ENCODE measurements at places on chromosomes 2 and 18.

GRCh38 chr18:59509481-59510442, 150.7 kb upstream of the LMAN1 start:
- no peak for DNase-seq

- no peak for DNase-seq
Observed at GRCh38 chr2:102229141-102229769, 42.4 kb downstream of the IL1RL2 start.

DNA sequence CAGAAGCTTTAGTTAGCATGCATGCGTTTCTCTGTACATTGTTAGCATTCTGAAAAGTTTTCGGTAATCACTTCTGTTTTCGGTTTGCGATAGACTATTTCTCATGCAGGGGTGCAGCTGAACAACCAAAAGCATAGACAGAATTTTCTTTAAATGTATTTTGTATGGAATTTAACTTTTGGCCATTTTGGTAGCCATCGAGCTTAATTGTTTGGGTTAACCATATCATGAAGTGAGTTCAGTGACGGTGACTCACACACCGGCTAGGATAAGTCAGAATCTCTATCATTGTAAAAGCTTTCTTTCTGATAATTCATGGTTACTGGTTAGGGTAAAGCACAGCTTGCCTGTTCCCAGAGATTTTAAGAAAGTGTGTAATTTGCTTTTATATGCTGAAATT, 107.2 kb downstream of the CD226 start:
- DNase-seq, result no peak

GRCh38 chr2:220949466-220949865, 622.6 kb downstream of the EPHA4 start:
- no peak for DNase-seq

DNA sequence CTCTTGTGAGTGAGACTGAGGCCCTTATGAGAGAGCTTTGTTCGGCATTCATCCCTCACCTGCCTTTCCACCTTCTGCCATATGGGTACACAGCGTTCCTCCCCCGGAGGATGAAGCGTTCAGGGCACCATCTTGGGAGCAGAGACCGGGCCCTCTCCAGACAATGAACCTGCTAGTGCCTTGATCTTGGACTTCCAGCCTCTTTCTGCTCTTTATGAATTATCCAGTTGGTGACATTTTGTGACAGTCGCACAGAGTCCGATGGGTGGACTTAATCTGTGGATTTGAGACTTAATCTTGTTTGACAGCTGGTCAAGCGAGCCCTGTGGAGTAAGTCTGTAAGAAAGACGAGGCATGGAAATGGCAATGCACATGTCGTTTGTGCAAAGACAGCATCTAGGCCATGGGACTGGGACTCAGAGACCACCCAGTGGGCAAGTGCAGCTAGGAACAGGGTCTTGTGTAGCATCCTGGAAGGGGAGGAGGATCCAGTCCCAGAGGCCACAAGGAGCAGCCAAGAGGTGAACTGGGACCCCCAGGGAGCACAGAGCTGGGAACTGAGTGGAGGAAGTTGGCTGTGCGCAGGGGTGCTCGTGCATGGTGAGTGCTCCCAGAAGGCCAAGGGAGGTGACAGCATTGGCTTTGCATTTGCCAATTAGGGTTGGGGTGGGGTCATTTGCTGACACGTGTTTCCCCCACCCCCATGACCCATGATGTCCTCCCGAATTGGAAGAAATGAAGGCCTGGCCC, 69.5 kb upstream of the HDAC4 start:
- no peak for DNase-seq

GRCh38 chr2:105904938-105905337, 160.2 kb downstream of the NCK2 start:
- no peak for DNase-seq

DNA sequence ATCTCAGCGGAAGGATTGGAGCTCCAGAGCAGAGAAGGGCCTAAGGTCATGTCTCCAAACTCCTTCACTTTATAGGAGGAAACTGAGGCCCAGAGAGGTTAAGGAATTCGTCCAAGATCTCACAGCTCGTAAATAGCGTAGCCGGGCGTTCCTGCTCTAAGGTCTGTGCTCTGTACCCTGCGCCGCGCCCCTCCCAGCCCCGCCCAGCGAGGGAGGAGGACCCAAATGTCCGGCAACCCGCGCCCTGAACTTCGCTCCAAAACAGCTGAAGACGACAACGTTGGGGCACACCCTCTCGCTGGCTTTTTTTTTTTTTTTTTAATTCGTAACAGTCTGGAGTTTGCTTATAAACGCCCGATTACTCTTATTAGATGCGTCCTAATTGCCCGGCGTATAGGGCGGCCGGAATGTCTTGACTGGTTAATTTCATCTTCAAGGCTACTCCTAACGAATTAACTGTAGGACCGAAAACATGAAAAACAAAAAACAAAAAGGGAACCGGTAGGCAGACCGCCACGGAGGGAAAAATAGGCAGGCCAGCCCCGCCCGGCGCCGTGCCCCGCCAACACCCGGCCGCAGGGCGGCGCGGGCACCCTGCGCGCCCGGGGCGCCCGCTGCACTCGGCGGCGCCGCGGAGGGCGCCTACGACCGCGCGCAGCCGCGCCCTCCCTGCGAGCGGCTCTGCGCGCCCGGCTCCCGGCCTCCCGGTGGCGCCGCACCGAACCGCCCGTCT, 928 bp upstream of the FOSL2 start:
- DNase-seq, result peak; percentile 71

GRCh38 chr2:86631846-86632485, 8.3 kb upstream of the RNF103 start:
- DNase-seq, result no peak

DNA sequence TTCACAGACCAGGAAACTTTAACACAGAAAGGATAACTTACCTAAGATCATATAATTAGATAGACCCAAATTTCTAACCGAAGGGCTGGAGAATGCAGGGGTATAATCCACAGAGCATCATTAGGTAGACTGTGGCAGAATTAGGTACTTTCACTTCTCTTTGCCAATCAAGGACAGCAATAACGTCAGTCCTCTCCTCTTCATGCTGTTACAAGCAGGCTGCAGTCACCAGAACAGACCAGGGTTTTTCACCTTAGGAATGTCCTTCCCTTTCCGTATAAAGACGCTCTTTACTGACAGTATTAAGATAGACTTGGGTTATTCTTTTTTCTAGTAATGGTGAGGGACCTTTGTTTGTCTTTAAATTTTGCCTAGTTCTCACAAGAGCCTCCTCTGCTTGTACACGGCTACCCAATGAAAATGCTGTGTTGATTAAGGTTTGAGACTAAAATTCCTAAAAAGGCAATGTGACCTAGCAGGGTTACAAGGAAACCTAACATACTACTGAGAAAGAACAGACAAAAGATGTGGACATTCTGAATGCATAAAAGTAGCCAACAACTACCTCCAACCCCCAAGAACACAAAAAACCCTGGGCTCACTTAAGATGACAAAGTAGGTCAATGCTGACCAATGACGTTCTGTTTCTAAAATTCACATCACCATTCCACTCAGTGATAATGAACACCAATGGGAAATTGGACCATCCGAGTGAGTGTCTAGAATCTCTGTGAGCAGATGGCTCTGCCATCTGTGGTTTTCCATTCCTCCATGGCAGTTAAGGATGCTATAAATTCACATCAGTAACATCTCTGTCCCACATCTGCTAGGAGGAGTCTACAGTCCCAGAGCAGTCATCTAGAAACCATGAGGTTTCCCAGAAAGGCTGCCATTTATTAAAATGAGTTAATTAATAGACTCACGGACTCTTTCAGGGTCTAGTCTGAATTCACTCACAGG, 2.1 kb downstream of the PDIA6 start:
- DNase-seq, result no peak

GRCh38 chr18:62715436-62715758, at the start of gene PHLPP1:
TSS of gene PHLPP1 (plus strand) at chr18:62715541. CDS start at chr18:62715684, 143 bp downstream.
- no peak for DNase-seq

DNA sequence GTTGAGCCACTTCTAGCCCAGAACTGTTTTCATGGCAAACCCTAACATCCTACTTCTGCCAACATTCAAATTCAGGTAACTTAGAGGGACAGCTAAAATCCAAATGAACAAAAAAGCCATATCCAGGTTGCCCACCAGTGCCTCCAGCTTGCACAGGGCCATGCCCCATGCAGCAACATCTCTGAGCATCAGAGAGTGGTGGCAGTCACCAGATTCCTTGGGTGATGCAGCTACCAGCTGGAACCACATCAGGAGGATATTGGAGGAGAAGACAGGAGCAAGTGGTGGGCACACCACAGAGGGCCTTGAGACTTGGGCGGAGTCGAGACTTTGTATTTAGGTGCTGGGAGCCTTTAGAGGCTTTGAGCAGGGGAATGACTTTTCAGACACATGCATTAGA, 50.5 kb downstream of the SDC1 start:
- no peak for DNase-seq

- DNase-seq, result no peak
Observed at GRCh38 chr2:120233292-120233691, 10.1 kb upstream of the TMEM185B start.

DNA sequence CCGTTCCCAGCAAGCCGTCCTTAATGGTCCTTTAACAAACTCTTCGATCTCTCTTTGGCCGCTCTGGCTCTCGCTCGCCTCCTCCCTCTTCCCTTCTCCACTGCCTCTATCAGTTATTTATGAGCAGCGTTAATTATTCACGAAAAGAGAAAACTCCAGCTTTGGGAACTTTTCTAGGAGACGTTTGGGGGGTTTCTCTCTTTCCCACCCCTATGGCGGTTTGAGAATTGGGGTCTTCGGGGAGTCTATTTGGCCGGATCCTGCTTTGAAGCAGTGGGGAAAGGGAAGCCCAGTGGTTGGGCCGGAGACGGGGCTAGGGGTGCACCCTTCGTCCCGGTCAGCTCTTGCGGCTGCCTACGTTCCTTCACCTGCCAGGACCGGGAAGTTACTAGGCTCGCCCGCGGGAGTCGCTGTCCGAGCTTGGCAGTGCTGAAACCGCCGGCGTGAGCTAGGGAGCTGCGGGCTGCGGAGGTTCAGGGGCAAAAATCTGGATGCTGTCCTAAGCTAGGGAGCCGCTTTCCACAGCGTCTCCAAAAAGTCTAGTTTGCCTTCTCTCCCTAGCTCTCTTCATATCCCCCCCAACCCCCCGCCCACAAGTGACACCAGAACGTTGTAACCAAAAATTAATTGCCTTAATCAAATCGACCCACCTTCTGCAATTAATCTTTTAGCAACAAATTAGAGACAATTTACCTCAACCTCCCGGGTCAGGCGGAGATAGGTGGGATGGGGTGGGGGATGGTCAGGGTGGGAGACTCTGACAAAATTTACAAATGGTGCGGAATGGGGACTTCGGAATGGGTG, 8.9 kb upstream of the SKOR2 start:
- no peak for DNase-seq

DNA sequence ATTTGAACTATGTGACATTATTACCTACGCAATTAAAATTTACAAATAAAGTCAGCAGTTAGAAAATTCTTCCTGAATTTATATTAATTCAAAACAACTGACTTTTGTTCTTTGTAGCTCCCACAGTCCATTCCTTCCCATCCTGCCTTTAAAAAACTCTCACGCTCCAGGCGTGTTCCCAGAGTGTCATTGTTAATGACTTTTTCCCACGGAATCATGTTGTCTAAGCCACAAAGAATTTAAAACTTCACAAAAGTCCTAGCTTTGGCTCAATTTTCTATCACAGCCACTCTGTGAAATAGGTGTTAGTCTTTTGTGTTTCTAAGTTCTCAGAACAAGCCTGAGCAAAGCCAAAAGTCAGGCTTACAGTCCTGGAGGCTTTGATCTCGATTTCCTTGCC, 26.5 kb downstream of the SLC1A4 start:
- DNase-seq, result peak; percentile 93

DNA sequence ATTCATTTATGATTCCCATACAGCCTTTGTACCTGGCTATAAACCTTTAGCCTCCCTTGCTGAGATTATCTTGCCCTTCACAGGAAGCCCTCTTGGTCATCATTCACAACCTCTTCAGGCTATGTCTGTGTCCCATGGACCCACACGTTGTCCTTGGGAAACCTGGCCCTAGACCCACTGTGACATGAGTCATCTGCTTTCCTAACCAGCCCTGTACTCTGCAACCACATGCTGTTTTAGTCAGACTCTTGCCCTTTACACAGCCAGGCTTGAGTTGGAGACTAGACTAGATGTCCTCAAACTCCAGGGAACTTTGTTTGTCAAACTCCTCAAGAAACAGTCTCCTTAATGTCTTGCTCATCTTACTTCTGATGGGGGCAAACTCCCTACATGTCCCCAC, 229.3 kb upstream of the ZSWIM2 start:
- no peak for DNase-seq

GRCh38 chr2:230939691-230940470, 14.8 kb upstream of the GPR55 start:
- DNase-seq, result no peak

- DNase-seq, result no peak
Observed at GRCh38 chr2:212535996-212536816, 2.4 kb downstream of the ERBB4 start.

DNA sequence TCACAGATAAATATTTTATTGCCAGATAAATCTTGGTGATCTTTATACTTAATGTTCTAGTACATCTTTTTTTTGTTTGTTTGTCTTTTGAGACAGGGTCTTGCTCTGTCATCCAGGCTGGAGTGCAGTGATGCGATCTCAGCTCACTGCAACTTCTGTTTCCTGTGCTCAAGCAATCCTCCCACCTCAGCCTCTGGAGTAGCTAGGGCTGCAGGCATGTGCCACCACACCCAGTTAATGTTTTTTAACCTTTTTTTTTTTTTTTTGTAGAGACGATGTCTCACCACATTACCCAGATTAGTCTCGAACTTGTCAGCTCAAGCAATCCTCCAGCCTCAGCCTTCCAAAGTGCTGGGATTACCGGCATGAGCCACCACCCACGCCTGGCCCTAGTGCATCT, 9.1 kb upstream of the C1GALT1C1L start:
- DNase-seq, result no peak

DNA sequence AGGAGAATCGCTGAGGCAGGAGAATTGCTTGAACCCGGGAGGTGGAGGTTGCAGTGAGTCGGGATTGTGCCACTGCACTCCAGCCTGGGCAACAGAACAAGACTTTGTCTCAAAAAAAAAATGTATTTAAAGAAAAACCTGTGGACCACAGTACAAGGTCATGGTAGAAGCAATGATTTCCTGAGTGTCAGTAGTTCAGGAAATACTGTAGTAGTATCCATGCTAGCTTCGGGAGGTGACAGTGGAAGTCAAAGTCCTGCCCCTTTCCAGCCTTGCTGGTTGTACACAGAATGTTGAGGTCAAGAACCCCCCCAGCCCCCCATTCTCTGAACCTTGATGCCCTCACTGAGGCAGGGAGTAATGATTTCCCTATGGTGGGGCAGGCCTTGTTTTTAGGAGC, 56.6 kb downstream of the INPP4A start:
- DNase-seq, result no peak

DNA sequence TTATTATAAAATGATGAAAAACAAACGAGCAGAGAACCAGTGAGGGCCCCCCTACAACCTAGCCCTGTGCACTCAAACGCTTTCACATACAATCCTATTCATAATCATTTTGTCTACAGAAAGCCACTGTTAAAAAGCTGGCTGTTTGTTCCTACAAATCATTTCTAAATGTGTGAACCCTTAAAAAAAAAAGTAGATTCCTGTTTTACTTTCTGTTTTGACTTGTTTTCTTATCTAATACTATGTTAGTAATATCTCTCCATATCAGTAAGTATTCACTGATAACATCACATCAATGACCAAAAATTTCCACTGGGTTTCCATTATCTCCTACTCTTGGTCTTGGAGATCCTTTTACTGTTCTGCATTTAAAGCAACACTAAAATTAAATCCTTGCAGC, 128.8 kb upstream of the TTC39C start:
- no peak for DNase-seq

GRCh38 chr18:23963443-23964165, 51.0 kb upstream of the TTC39C start:
- no peak for DNase-seq
